ENCODE measurements at places on chromosomes 3 and 15. TPM values are rescaled to one million over a fixed set of nuclear protein-coding genes. Genes with fewer than 3 reads are reported as not detected.

CEP70 gene
- 11.8 TPM for total RNA-seq

MAPKBP1 gene
- total RNA-seq = 27.4 TPM

IL17RD gene
- 3.2 TPM for total RNA-seq

GRCh38 chr15:89633585-89633984, 21.7 kb downstream of the KIF7 start:
- no peak for DNase-seq

GRCh38 chr3:4228295-4228694, 74.9 kb upstream of the SETMAR start:
- DNase-seq = no peak

GRCh38 chr3:144270100-144270499, 298.5 kb downstream of the DIPK2A start:
- DNase-seq = no peak

- DNase-seq = no peak
Observed at GRCh38 chr15:68230157-68231100, 901 bp upstream of the CLN6 start.

GRCh38 chr3:140850210-140850955, 91.3 kb upstream of the SLC25A36 start:
- DNase-seq = no peak

DNA sequence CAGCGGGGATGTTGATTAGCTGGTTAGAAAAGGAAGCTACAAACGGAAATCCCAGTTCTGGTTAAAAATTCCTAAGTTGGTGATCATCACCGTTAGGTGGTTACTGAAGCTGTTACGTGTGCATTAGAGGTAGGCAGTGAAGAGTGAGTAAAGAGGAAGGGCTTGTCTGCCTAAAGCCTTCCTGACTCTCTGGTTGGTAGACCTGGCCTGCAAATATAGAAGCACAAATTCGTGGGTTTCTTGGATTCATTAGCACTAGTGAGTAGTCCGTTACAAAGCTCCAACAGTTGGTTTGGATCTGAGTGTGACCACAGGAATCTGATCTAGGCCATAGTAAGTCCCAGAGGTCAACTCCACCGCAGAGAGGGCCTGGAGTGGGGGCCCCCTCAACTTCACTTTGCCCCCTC, 174.0 kb upstream of the TP63 start:
- no peak for DNase-seq
